ENCODE measurements at places on chromosomes 12 and 14.

DNA sequence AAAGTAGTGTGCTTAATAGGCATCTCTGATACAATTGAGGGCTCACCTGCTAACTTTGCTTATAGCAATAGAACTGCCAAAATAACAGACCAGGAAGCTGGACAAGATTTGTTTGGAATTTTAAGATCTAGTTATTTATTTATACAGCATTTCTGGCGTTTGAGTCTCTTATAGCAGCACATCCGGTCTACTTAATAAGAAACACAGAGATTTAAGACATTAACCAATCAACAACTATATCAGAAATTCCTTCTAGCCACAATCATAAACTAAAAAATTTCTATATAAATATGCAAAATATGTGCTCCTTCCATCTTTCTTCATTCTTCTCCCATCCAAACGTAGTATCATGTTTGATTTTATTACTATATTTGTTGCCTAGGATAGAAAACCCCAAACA lies 2.6 kb downstream of the RTN1 start:
- no peak for DNase-seq

DNA sequence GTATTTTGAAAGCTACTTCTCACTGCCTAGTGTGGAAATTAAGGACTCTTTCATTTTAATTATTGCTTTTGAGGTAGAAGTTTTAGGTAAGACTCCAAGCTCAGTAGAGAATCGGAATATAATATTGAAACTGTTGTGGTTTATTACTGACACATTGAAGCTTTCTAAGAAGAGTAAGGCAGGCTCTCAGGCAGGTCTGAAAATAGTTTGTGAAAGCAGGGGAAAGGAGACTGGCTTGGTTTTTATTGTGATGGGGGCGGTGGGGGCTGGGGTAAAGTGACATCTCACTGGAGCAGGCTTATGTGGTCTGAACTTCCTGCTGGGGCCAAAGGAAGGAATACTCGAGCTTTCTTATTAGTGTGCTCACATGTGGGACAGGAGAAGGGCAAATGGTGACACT lies 79.5 kb downstream of the OTOGL start:
- no peak for DNase-seq

DNA sequence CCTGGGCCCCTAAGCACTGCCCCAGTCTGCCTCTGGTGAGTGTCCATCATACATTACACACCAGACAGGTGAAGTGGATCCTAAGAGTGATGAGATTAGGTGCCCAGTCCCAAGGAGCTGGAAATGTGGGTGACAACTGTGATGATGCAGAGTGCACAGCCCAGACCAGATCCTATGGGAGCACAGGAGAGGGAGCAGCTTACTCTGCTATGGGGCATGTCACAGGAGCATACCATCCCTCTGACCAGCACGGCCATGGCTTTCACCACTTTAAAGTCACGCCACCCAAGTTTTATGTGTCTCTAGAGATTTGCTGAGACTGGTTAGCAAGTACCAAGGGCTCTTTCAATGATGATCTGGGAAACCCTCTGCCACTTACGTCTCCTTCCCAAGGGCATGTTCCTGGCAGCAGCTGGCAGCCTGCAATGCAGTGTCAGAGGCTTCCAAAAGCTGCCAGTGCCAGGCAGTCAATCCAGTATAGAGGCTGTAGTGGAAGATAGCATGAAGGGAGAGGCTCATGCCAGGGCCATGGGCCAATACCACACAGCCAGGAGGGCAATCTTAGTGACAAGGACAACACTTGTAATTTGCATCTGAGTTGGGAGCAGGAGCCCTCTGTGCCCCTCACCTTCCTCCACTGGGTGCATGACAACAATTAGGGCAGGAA lies 40.2 kb downstream of the STAB2 start:
- DNase-seq = no peak

DNA sequence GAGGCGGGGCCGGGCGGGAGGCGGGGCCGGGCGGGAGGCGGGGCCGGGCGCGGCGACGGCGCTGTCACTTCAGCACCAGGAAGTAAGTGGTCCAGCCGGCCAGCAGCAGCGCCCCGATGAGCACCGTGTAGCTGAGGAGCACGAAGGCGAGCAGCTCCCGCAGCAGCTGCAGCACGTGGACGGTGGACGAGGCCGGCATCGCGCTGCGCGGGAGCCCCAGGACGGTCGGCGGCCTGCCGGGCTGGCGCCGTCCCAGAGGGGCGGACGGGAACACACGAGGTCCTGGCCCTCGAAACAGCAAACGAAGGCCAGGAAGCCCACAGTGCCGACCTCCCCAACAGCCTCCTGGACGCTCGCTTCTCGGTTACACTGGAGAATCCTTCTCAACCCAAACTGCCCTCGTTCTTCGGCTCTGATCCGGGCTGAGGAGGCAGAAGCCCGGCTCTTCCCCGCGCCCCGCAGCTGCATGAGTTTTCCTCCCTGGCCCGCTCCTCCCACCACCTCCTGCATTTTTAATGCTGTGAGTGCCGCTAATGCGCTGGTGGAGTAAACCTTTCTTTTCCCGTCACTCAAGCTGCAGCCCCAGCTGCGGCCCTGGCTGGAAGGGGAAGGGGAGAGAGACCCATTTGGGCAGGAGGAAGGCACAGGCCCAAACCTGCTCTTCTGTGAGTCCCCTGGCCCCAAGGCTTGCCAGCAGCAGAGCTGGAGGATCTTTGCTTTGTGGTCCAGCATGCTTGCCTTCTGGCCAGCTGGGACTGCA lies 694 bp upstream of the DIABLO start:
- DNase-seq = no peak

DNA sequence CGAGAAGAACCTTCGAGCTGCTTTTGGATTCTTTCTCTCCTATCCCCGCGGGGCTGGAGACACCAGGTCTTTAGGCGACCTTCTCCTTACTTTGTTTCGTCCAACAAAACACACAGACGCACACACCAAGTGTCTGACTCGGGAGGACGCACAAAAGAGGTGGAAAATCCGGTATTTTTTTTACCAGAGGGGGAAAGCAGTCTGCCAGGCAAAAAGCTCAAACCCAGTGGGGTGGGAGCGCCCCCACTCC lies 2.1 kb downstream of the SIX4 start:
- DNase-seq = no peak

DNA sequence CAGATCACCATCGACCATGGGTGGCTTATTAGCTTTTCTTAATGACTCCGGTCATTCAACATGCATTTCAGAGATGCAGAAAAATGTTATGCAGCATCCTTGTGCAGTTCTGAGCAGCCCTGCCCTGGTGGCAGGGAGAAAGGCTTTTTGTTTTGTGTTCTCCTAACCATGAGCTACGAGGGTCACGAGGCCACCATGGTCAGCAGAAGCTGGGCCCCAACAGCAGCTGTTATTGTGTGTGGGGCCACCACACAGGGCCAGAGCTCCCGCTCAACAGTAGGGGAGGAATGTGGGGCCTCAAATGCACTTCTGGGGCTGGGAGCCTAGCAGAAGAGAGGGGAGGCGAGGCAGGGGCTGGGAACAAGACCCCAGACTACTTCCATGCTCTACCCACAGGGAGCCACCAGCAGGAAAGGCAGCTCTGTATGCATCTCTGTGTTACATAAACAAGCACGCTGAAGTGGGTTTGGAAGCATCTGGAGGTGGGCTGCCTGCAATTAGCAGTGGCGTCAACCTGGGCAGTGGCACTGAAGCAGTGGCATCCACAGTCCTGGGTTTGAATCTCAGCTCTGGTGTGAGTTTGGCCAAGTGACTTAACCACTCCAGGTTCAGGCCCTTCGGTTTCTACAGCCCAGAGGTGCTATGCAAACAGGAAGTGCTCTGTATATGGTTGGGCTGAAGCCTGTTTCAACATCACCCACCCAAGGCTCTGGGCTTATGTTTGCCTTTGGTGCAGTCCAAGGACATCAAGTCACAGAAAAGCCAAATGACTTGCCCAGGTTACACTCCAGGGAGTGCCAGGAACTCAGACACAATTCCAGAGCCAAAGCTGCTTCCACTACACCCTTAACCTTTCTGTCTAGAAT lies 16.3 kb downstream of the GLTP start:
- DNase-seq = no peak

- no peak for DNase-seq
Observed at GRCh38 chr14:23551266-23552028, at the start of gene ZFHX2. TSS of gene ZFHX2 (minus strand) at chr14:23551765. CDS start at chr14:23535325, 16,440 bp downstream.

DNA sequence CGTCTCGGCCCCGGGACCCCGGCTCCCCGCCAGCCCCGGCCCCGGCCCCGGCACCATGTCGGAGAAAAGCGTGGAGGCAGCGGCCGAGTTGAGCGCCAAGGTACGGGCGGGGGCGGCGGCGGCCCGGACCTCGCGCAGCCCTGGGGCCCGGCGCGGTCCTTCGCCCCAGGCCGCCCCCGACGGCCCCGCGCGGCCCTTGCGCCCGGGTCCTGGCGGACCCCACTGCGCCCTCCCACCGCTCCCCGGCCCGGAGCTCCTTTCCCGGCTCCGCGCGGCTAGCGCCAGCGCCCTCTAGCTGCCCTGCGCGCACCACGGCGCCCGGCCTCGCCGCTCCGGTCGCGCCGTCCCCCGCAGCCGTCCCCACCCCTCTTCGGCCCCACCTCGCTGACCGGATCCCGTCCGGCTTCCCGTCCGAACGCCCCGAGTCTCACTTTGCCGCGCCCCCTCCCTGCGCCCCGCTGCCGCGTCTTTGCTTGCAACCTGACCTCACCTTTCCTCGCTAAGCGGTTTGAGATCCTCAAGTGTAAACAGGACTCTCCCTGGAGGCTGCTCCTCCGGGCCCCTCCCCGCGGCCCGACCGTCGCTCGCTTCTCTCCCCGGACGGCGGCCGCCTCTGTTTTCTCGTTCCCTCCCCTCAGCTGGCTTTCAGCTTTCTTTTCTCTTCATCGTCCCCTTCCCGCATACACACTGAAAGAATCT lies 637 bp downstream of the PTMS start:
- no peak for DNase-seq

DNA sequence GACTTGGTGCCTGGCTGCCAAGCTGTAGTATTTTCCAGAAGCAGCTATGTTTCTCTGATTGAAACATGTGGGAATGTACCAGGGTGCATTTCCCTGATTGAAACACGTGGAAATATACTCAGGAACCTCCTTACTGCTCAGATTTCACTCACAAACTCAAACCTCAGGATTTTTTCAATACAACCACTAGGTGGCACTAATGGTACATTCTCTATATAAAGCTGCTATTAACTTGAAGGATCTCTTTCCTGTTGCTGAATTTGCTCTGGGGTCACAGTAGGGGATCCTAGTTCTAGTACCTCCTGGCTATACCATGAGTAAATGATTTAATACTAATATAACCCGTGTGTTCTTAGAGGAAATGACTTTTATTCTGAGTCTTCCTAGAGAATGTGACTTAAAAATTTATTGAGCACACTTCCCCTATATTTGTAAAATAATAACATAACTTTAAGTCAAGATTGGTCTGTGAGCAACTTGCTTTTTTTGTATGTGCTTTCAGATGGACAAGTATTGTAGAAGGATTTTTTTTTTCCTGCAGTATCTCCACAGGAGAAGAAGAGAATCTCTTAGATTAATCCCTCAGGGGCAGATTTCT lies 173.8 kb upstream of the MIS18BP1 start:
- DNase-seq = no peak

DNA sequence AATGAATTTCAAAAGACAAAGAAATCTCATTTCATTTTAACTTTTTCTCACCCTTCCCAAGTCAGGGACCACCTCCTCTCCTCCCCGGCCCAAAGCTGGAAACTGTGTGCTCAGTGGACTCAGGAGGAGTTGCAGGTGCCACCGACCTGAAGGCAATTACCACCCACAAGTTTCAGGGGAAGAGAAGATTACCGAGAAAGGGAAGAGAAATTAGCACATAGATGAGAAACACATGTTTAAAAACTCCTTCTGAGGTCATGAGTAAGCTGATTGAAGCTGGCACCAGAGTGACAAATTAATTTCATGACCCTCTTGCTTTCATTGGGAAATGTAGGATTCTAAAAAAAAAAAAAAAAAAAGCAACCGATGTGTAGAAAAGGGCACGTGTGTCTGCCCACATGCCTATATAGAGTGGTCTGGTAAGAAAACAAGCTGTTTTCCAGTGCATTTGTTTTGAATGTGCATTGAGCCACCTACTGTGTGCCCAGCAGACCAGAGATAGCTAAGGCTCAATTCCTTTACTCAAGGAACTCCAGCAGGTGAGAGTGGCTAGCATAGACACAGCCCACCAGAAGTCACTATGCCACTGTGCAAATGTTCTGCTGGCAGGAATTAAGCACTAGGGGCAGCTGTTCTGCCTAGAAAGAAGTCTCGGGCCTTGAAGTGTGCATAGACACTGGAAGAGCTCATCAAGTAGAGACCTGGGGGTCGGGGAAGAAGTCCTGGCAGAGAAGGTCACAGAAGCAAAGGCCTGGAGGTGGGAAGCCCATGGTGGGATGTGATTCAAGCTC lies 30.5 kb downstream of the DPF3 start:
- DNase-seq = no peak

DNA sequence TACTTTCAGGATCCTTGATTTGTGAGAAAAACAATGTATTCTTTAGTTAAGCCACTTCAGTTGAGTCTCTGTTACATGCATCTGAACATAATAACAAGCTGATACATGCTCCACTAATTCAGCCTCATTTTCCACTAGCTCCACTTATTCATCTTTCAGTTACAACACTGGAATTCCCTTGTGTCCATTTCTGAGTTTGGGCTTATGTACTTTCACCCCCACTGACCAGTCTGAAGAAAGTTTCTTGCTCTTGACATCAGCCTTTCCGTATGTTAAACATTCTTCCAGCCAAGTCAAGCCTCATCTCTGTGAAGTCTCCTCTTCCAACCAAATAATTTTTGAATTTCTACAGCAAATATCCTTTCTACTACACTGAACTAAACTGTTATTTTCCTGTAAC lies 592.5 kb upstream of the NOVA1 start:
- no peak for DNase-seq

- DNase-seq = no peak
Observed at GRCh38 chr12:59657266-59657665, 61.4 kb downstream of the SLC16A7 start.

GRCh38 chr12:66321435-66321834 lies 19.1 kb downstream of the HELB start:
- DNase-seq = no peak

DNA sequence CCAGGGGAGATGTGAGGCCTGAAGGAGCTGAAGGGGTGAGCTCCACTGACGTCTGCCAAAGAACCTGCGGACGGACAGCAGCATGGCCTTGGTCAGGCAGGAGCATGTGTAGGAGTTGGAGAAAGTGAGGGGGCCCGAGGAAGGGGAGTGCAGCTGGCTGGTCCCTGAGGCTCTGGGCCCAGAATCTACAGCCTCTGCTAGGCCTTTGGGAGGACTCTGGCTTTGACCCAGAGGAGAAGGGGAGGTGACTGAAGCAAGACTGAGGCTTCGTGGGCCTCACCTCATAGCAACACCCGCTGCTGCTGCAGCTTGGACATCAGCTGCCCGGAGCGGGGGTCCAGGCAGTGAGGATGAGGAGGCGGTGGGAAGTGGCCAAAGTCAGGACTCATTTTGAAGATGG lies 216.6 kb upstream of the FKBP4 start:
- DNase-seq = no peak

GRCh38 chr12:110023059-110023980 lies 24.1 kb downstream of the ANKRD13A start:
- DNase-seq = no peak

GRCh38 chr12:108852674-108853309 lies 4.6 kb downstream of the SSH1 start:
- no peak for DNase-seq

DNA sequence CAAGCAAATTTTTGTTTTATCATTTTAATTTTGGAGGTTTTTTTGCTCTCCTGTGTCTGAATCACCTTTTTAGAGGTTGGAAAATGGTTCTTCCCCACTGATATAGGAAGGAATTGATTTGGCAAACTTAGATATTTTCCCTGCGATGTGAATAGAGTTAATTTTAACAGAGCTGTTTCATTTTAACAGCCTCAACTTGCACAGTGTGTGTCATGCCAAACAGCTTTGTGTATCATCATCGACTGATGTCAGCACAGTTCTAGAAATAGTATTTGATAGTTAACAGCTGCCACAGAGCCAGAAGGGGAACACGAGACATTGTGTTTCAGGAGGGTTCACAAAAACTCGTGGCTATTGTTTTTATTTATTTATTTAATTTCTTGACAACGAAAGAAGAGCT lies 243.1 kb upstream of the FOXN3 start:
- no peak for DNase-seq
